ENCODE measurements at places on chromosomes 12 and 14.

GRCh38 chr12:70508178-70508577 lies 129.1 kb downstream of the PTPRB start:
- DNase-seq = no peak

- no peak for DNase-seq
These were observed 253.7 kb upstream of the HMGA2 start for GRCh38 chr12:65570451-65571130.

- no peak for DNase-seq
These were observed 430.0 kb upstream of the SOX5 start for GRCh38 chr12:24379433-24379832.

- no peak for DNase-seq
These were observed 2.6 kb upstream of the TRMT61A start for GRCh38 chr14:103526247-103526913.

DNA sequence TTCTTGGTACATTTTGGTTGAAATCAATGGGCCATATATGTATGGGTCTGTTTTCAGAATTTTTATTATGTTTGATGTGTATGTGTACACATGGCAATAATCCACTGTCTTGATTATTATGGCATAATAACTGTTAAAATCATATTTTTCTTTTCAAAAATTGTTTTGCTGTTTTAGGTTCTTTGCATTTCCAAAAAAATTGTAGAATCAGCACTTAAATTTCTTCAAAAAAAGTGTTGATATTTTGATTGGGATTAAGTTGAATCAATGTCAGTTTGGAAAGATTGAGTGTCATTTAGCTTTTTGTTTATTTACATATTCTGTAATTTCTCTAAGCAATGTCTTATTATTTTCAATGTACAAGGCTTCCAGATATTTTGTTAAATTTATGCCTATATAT lies 154.1 kb downstream of the SLC5A8 start:
- no peak for DNase-seq

DNA sequence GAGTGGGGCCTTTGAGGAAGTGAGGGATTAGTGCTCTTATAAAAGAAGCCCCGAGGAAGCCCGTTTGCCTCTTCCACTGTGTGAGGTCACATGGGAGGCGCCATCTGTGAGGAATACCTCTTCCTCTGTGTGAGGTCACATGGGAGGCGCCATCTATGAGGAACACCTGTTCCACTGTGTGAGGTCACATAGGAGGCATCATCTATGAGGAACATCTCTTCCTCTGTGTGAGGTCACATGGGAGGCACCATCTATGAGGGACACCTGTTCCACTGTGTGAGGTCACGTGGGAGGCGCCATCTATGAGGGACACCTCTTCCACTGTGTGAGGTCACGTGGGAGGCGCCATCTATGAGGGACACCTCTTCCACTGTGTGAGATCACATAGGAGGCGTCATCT lies 69.7 kb downstream of the SLC24A4 start:
- no peak for DNase-seq

DNA sequence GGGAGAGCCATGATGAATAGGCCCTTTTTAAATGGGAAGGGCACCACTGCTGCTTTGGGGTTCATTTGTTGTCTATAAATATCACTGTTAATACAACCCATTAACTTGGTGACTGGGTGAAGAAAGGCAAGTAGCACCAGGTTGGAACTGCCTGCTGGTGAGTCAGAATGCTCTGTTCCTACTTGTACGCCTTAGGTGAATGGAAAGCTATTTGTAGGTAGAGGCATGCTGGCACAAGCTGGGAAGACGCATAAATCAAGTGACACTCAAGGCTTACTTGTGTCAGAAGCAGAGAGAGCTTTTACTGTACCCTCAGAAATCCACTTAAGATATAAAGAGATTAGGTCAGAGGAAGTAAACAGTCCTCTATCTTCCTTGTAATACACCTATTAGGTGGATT lies 142.5 kb downstream of the TMX1 start:
- DNase-seq = no peak

DNA sequence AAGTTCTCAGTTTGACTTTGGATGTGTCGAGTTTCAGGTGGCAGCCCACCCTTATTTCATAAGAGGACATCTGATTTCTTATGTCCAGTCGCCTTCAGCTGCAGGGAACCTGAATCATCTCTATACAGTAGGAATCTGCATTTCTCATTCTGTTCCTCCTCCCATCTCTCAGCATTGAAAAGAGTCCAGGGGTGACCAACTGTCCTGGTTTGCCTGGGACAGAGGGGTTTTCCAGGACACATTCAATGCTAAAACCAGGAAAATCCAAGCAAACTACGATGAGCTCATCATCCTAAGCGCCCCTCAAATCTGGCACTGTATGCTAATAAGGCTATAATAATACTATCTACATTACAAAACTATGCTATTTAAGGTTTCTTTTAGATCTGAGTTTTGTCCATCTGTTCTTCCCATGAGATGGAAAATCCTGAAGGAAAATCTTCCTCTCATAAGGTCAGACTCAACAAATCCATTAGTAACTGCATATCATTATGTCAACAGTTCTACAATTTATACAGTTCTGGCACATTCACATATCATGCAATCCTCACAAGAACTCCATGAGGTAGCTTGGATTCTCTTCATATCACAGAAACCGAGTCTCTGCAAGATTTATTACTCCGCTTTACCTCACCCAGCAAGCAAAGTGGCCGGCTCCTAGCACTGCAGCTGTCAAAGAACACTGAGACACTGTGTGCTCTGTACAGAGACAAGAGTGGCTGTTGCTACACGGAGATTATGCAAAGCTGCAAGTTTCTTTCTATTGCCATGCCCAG lies 15.6 kb upstream of the CALM1 start:
- DNase-seq = peak; percentile 34

GRCh38 chr12:21296751-21297406 lies 37.8 kb downstream of the SLCO1A2 start:
- DNase-seq = peak; percentile 37

GRCh38 chr14:39847194-39847593 lies 415.0 kb upstream of the FBXO33 start:
- DNase-seq = no peak

DNA sequence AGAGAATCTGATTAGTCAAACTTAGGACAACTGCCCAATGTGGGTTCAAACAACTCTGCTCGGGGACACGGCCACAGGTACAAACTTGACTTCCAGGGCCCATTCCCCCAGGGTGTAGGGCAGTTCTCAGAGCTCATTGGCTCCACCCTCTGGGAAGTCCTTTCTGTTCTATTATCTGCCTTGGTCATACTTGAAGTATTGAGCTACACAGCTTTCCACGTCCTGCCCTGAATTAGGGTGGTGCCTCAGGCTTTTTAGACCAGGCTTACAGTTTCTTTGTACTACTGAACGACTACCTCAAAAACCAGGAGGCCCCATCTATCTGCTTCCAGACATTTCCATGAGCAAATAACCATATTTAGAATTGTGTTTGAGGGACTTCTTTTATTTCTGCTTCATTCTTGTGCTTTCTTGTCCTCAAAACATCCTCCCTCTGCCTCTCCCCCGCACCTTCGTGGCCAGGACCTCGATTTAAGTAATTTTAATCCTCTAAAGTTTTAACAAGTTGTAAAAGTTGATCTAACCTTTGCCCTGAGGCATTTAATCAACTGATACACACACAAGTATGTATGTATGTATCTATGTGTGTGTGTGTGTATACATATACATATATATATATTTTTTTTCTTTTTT lies 281.7 kb upstream of the AMIGO2 start:
- DNase-seq = peak; percentile 72

GRCh38 chr12:62562846-62563245 lies 96.2 kb downstream of the MON2 start:
- DNase-seq = no peak

DNA sequence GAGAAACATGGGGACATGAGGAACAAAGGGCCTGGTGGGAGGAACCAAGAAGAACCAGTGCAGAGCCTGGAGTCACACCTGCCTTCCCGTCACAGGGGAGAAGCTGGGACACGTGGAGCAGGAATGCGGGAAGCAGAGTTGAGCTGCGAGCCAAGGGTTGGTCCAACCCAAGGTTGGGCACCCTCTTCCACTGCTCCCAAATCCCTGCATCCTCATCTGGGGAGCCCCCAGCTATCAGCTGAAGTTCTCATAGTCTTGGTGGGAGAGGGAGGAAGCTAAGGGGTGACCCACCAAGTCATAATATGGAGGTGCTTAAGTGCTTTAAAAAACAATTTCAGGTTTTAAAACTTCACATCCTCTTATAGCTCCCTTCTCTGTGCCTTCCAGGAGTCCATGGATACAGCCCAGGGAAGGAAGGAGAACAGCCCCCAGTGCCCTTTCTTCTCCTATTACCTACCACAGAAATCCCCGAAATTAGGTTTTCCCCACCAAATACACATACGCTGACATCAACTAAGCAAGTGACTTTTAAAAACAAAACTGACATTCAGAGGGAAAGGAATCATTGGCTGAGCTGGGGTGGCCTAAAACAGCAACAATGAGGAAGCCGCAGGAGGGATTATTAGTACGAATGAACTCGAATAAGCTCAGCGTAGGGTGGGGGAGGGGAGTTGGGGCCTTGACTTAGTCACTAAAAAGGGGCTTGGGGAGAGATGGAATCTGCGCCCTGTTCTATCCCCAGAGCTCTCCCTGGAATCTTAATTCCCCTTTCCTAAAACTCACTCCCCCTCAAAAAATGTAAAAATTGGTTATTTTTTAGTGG lies 4.5 kb downstream of the MYL6 start:
- DNase-seq = no peak

- DNase-seq = peak; percentile 87
These were observed 61.4 kb downstream of the MYF5 start for GRCh38 chr12:80778005-80778541.

GRCh38 chr12:114684098-114684869 lies at the start of gene TBX3:
TSS of gene TBX3 (minus strand) at chr12:114684175. CDS start at chr12:114683200, 975 bp downstream.
- peak; percentile 74 for DNase-seq

GRCh38 chr12:129109174-129110001 lies 256.1 kb downstream of the GLT1D1 start:
- DNase-seq = no peak

DNA sequence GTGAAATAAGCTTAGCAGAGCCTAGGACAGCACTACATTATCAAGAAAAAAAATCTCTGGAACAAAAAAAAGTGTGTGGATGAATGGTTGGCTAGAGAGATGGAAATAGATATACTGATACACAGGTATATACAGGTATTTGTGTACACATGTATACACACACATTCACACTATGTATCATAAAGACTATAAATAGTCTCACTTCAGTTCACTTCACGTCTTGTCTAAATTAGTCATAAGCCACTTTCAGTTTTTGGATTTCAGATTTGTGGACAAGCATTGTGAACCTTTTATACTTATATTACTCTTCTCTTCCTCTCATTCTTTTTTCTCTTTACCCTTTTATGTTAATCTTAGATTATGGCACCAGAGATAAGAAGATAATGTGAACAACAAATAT lies 41.8 kb upstream of the SLC6A15 start:
- no peak for DNase-seq

- DNase-seq = no peak
These were observed 214.9 kb downstream of the ZFP36L1 start for GRCh38 chr14:68577802-68578541.

DNA sequence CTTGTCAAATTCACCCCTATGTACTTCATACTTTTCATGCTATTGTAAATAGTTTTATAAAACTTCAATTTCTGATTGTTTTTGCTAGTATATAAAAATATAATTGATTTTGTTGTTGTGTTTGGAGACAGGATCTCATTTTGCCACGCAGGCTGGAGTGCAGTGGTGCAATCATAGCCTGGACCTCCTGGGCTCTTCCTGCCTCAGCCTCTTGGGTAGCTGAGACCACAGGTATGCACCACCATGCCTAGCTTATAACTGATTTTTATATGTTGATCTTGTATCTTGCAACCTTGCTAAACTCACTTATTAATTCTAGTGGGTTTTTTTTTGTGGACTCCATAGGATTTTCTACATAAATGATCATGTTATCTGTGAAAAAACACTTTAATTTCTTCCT lies 23.5 kb downstream of the ATP5MC2 start:
- DNase-seq = no peak

DNA sequence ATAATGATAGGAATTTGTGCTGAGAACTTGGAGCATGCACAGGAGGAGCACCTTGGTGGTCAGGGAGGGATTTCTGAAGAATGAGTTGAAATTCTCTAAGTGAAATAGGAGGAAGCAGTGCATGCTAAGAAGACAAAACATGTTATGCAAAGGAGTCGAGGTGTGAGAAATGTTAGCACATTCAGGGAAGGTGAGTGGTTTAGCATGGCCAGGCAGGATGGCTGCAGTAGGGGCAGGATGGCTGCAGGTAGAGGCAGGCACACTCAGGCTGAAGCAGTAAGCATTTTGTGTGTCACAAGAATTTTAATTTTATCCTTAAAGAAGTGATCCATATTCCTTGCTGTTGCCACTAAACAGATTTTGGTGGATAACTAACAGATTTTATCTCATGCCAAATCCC lies 46.3 kb downstream of the CATSPERB start:
- DNase-seq = no peak

- DNase-seq = no peak
These were observed 160.7 kb upstream of the CCND2 start for GRCh38 chr12:4112734-4113325.

- peak; percentile 83 for DNase-seq
These were observed 2.4 kb upstream of the NUMB start for GRCh38 chr14:73460691-73461127.

GRCh38 chr12:13834241-13834640 lies 147.2 kb downstream of the GRIN2B start:
- no peak for DNase-seq

DNA sequence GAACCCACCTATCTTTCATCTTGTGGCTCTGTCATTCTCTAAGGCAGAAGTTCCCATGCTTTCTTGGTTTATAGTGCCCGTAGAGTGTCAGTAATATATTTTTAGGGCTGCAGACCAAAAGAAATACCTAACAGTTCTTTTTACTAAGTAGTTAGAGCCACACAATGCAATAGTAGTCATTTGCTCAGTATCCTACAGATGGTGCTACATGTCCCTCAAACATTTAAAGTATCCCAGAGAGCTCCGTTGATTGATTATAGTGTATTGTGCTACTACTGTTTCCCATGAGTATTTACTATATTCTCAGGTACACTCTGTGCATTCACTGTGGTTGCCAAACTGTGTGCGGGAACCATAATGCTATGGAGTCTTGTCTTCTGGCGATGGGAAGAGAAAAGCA lies 4.7 kb upstream of the PLBD1 start:
- no peak for DNase-seq

DNA sequence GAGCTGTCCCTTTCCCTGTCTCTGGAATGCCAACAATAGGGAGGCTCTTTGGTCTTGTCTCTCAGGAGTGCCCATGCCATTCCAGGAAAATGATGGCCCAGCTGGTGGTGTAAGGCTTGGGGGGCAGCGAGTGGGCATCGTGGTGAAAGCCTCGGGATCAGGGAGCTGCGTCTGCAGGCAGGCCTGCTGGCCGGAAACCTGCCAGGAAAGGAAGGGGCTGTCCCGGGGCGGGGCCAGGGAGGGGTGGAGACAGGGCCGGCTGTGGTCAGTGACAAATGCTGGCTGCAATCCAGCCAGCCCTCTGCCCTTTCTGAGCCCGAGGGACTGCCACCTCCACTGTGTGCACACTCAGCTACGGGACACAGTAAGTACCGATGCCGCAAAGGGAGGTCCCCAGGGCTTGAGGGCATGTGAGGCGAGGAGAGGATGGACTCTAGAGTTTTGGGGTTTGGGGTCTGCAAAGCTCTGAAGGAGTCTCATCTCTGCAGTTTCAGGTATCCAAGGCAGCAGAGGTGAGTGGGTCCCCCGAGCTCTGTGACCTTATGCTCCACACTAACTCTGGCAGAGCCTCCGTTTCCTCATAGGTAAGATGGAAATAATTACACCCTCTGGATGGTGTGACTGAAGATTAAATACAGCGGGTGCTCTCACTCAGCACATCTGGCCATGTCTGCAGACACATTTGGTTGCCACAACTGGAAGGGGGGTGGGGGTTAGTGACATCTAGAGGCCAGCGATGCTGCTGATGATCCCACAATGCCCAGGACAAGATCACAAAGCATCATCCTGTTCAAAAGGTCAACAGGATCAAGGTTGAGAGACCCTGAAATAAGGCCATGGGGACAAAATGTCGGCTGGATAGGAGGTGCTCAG lies at the start of gene SERPINA5:
Gene SERPINA5, plus strand, starts transcription at position 300 of the 873 bp plus-strand sequence. CDS start 5,937 bp downstream, outside the sequence.
- DNase-seq = no peak

Measured in hematopoietic multipotent progenitor cell treated with erythropoietin and hydrocortisone succinate and interleukin-3 and kit ligand, for 6 days (in vitro differentiated cells).